ENCODE measurements at places on chromosomes 13 and 19. TPM values are rescaled to one million over a fixed set of nuclear protein-coding genes. Genes with fewer than 3 reads are reported as not detected.

The ZNF101 gene
- total RNA-seq, result 21.2 TPM

DNA sequence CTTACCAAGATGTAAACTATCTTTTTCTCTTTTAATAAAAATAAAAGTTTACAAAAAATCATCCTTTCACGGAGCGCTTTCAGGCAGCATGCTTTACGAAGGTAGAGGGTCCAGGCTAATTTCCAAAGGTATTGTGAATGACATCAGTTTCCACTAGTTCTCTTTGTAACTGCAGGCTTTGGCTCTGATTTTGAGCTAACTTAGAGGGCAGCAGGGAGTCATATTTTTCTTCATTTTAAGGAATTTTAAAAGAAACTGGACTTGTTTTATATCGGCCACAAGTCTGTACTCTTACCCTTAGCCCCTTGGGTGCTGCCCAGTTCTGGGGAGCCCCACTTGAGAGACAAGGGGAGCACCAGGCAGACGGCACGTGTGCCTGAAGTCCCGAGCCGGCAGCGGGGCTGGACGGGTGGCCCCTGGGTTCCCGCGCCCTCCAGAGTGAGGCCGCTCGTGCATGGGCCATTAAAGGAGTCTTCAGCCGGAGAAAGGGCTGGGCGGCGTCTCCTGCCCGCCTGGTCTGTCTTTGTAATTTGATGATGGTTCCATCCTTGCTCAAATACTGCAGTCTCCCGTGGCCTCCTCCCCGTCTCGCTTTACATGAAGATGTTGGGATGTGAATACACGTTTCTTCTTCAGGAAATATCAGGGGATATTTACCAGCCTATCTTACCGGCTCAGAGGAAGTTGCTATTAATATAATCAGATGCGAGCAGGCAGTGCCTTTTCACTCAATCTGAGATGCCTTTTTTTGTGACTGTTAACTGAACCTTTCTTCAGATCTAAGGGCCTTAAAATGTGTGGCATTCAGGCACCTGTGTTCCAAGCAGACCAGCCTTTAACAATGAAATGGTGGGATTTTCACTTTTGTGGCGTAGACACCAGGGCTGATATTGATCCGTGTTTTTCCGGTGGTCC, 67.4 kb downstream of the GGACT start:
- peak; percentile 71 for DNase-seq

DNA sequence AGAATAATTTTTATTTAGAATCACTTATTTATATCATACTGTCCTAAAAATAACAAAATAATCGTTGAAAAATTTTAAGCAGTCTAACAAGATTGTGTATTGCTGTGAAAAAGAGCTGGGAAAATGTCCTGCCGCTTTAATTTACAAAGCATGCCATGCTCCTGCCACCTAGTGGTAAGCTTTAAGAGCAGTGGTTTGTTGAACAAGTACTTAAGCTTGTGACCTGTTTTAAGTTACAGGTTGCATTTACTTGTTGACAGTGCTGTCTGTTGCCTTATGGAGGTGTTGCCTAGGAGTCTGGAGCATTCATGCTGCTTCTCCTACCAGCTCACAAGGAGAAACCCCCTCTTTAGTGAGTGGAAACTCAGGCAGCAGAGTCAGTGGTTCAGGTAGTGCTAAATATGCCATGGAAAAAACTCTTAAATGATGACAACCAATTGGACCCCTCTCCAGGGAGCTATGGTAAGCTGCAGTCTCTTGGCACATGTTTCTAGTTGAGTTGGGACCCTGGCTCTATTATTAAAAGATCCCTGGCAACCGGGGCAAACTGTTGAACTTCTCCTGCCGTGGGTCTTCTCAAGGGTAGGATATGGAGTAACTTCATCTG, 68.4 kb downstream of the SPATA13 start:
- peak; percentile 84 for DNase-seq

GRCh38 chr13:41960211-41960636, 685 bp downstream of the VWA8 start:
- DNase-seq, result no peak

The VPS36 gene
- total RNA-seq, result 48.9 TPM

GRCh38 chr13:44425815-44426078, 52.1 kb downstream of the SERP2 start:
- no peak for DNase-seq

GRCh38 chr13:46165485-46166223, 16.3 kb downstream of the LCP1 start:
- DNase-seq, result no peak

GRCh38 chr13:54945973-54946372, 1917.4 kb downstream of the OLFM4 start:
- no peak for DNase-seq

DNA sequence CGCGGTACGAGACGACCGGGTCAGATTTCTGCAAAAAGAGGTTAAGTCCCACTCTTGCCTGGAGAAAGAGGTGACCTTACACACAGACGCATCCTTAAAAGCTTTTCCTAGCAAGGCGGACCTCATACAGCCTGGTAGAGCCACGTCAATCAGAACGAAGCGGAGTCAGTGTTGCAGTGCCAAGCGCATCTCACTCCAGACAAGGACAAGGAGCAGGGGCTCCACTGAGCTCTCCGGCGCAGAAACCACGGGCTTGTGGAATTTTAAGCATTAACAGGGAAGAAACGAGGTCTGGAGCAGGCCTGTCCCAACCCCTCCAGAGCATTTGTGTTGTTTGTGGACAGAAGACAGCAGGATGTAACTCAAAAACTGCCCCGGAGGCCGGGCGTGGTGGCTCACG, 7.1 kb downstream of the EEF2 start:
- DNase-seq, result no peak

DNA sequence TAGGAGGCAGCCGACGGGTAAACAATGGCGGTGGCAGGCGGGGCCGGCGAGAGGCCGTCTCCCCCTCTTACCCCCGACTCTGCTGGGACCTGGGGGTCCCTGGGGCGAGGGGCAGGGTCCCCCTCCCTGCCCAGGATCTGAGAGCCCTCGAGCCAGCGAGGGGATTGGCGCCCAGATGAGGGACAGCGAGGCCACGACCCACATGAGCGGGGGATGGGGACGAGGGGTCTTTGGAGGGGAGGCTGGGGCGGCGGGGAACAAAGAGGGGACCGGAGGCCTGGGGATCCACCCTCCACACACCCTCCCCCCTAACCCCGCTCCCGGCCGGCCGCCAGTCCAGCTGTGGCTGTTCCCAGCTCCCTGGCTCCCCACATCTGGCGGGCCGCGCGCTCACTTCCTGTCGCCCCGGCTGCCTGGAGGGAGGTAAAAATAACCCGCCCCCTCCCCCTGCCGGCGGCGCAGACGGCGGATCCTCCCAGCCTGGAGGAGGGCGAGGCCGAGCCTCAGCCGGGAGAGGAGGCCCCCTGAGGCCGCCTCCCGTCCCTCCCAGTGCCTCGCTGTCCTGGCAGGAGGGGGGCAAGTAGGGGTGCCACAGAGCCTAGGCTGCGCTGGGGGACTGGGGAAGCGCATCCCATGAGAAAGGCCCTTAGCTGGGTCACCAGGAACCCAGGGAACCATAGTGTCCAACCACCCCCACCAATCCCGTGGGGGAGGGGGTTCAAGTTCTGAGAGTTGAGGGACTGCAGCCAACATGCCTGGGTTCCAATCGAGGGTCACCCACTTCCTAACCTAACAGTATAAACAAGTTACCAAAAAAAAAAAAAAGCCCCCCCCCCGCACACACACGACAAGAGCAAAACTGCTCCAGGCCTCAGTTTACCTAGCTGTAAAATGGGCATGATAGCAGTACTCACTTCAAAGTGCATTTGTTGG, 29.3 kb upstream of the NANOS3 start:
- DNase-seq, result peak; percentile 96

The KLK10 gene
- total RNA-seq, result 0.63 TPM
